A549 treated with ZK216348 at 1 μM for 4 hours (cell line): ENCODE measurements at places on chromosomes 12 and 14. TPM values are rescaled to one million over a fixed set of nuclear protein-coding genes. Genes with fewer than 3 reads are reported as not detected.

Gene CCDC177
- total RNA-seq: 0.05 to 0.06 TPM in 2 of 5 replicates, not detected in the others

Gene FUT8
- 11.5 to 12.4 TPM (median 12.3 TPM) in 5 replicates for total RNA-seq

Gene DAO
- not detected in 5 replicates for total RNA-seq

Gene IFNG-AS1
- total RNA-seq: not detected in 5 replicates

Gene REP15
- 0.45 to 0.64 TPM (median 0.55 TPM) in 4 of 5 replicates, not detected in the other for total RNA-seq

Gene SLC35F4
- total RNA-seq: not detected in 5 replicates
